ENCODE measurements at places on chromosomes 5 and 9.

- no peak for DNase-seq
Observed at GRCh38 chr5:157106630-157107461, 2.0 kb downstream of the HAVCR2 start.

DNA sequence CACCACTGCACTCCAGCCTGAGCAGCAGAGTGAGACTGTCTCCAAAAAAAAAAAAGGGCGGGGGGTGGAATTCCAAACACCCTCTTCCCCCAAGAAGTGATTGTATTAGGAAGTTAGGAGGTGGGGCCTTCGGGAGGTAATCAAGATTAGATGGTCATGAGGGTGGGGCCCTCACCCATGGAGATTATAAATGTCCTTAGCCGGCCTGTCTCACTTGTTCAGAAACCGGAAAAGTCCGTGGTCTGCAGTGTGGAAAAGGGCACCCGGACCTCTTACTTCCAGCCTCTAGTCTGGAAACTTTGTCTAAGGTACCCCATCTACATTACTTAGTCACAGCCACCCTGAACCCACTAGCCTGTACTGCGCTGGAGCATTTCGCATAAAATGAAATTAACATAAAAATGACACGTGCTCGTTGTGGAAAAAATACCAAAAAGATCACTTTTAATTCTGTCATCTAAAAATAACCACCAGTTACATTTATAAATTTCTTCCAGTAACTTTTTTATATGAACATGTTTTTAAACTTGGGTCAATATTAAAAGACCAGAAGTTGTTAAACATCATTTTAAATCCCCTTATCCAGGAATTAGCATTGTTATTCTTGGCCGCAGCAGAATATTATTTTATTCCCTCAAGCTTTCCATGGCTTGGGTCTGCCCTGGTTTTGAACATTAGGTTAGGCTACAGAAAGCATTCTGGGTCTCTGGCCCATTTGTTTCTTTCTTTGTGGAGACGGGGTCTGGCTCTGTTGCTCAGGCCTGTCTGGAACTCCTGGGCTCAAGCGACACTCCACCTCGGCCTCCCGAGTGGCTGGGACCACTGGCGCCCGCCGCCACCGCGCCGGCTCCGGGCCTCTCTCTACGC, 1.2 kb upstream of the CKS2 start:
- no peak for DNase-seq

DNA sequence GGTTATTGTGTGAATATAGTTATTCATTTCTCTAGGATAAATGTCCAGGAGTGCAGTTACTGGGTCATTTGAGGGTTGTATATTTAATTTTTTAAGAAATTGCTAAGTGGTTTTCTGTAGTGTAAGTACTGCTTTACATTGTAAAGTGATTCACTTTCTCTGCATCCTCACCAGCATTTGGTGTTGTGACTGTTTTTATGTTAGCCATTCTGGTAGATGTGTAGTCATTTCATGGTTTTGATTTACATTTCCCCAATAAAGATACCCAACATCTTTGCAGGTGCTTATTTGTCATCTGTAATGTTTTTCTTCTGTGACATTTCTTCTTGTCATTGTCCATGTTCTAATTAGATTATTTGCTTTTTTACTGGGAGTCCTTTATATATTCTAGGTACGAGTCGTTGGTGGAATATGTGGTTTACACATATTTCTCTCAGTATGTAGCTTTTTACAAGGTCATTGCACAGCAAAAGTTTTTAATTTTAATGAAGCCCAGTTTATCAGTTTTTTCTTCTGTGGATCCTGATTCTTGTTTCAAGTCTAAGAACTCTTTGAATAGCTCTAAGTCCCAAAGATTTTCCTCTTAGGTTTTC, 34.0 kb downstream of the SCGB3A1 start:
- no peak for DNase-seq

DNA sequence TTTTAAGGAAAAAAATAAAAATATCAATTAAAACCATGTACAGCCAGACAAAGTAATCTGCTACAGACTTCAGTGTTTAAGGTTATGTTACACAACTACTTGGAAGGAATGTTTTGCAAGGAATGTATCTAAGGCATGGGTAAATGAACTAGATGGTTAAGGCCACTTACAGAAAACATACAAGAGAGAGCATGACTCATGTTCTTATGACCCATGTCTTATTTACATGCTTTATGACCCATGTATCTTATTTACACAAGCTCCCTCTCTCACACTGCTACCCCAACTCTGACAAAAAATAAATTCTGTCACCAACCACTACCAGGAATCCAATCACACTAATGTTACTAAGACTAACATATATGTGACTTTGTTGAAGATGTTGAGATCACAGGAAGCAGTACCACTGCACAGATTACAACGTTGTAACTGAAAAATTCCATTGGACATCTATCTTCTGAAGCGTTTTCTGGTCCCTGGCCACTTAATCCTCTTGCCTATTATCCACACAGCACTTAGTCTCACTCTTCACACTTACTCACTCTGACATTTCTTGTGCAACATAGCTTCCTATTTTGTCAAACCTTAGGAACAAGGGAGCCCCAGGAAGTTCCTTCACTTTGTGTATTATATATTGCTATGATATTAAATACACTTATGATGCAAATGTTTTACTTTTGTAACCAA, 1630.1 kb upstream of the C9orf72 start:
- no peak for DNase-seq

Measured in activated CD8-positive, alpha-beta memory T cell treated with anti-CD3 and anti-CD28 coated beads for 4 hours (primary cell).